Osteocyte (in vitro differentiated cells): ENCODE measurements at places on chromosomes 16 and 17. TPM values are rescaled to one million over a fixed set of nuclear protein-coding genes. Genes with fewer than 3 reads are reported as not detected.

The FNDC8 gene
- total RNA-seq, result not detected in 2 replicates

The KREMEN2 gene
- total RNA-seq, result not detected in 2 replicates

The ORC6 gene
- 8.5 and 8.8 TPM in 2 replicates for total RNA-seq

The CD300E gene
- not detected in 2 replicates for total RNA-seq

The TBC1D28 gene
- not detected in 2 replicates for total RNA-seq

The PPY gene
- total RNA-seq, result not detected in 2 replicates

The TMEM98 gene
- 92.7 and 97.6 TPM in 2 replicates for total RNA-seq

The SRL gene
- not detected in 2 replicates for total RNA-seq

The EFCAB13 gene
- total RNA-seq, result 1.9 and 2.7 TPM in 2 replicates

The LPO gene
- not detected in 2 replicates for total RNA-seq

The KRT39 gene
- not detected in 2 replicates for total RNA-seq

The IL17C gene
- not detected in 2 replicates for total RNA-seq

The HEATR3 gene
- total RNA-seq, result 19.4 and 20.3 TPM in 2 replicates

The HEATR9 gene
- not detected in 2 replicates for total RNA-seq

The NEUROD2 gene
- not detected in 2 replicates for total RNA-seq

The TEX19 gene
- total RNA-seq, result not detected in 2 replicates

The TBC1D26 gene
- 0.21 and 0.78 TPM in 2 replicates for total RNA-seq

DNA sequence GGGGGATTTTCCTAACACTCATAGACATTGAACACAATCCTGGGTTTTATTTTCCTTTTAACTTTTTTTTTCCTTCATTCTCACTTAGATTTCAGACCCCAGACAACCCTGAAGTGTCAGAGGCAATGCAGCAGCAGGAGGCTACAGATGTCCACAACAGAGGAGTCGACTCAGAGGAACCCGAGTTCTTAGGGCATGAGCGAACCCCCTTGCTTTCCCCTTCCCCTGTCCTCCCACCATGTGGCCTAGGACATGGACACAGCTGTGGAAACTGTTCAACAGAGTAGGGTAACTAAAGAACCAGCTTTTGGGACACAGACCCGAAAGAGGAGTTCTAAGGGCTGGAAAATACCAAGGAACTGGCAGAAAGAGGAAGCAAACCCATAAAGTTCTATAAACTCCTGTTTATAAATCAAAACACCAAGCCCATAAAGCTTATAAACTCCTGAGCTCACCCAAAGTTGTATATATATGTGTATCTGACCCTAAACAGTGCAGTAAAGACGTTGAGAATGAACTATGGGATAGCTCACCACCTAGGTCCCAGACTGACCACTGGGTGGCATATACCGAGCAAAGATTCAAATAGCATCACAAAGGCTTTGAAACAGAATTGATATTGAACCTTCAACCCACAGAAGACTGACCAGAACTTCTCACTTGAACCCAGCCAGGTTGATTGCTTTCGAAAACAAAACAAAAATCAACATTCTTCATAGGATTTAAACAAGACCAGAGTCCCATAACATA, 33.9 kb downstream of the CMTM4 start:
- DNase-seq, result no peak

DNA sequence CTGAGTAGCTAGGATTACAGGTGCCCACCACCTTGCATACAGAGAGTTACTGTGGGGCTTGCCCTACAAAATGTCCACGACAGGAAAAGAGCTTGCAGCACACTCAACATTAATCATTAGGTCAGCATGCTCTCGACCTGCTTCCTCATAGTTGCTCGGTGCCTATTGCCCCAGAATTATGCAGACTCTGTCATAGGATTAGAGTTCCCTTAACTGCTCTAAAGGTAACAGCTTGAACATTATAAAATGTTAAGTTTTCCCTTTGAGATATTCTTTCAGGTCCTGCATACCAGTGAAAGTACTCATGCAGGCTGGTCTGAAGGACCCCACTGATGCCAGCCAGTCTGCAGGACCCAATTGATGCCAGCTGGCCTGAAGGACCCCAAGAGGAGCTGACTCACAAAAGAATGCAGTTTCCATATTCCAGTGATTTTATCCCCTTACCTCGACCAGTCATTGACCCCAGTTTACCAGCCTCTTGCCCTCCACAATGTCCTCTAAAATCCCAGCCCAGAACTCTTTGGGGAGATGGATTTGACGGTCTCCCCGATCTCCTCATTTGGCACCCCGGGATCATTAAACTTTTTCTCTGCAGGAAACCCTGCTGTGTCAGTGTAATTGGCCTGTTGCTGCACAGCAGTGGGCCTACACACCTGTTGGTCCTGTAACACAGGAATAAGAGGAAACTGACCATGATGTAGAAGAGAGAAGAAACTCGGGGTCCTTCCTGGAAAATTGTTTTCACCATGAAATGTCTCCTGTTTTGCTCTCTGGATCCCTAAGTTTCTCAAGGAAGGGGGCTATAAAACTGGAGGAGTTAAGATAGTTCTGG, 10.6 kb downstream of the ICAM2 start:
- DNase-seq, result no peak

- no peak for DNase-seq
Observed at GRCh38 chr16:28217326-28217725, 5.6 kb upstream of the XPO6 start.

DNA sequence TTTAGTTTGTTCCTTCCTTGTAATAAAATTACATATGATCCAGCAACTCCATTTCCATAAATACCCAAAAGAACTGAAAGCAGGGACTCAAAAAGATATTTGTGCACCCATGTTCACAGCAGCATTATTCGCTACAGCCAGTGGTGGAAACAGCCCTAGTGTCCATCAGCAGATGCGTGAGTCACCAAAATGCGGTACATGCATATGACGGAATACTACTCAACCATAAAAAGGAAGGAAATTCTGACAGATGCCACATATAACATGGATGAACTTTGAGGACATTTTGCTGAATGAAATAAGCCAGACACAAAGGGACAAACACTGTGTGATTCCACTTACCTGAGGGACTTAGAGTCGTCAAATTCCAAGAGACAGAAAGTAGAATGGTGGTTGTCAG, 9.1 kb upstream of the SLC47A2 start:
- DNase-seq, result no peak

GRCh38 chr17:35715416-35715815, 16.0 kb upstream of the RASL10B start:
- no peak for DNase-seq

- no peak for DNase-seq
Observed at GRCh38 chr16:78628461-78629045, 529.1 kb downstream of the WWOX start.

GRCh38 chr16:66580605-66581209, 1.4 kb downstream of the CMTM2 start:
- DNase-seq, result no peak

DNA sequence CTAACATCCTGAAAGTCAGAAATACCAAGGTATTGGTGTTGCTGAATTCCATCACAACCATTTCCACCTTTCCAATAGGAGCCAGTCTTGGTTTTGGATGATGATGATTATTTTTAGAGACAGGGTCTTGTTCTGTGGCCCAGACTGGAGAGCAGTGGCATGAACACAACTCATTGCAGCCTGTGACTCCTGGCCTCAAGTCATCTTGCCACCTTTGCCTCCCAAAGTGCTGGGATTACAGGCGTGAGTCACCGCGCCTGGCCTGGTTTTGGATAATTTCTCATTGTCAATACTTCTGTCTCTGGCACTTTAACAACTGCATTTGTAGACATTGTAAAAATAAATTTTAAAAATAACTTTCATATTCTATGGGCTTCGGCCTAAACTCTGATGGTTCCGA, 22.6 kb downstream of the STAT5B start:
- no peak for DNase-seq

- no peak for DNase-seq
Observed at GRCh38 chr17:1643293-1643998, 2.1 kb downstream of the SCARF1 start.

- no peak for DNase-seq
Observed at GRCh38 chr17:42871647-42872046, 20.6 kb downstream of the AOC3 start.

DNA sequence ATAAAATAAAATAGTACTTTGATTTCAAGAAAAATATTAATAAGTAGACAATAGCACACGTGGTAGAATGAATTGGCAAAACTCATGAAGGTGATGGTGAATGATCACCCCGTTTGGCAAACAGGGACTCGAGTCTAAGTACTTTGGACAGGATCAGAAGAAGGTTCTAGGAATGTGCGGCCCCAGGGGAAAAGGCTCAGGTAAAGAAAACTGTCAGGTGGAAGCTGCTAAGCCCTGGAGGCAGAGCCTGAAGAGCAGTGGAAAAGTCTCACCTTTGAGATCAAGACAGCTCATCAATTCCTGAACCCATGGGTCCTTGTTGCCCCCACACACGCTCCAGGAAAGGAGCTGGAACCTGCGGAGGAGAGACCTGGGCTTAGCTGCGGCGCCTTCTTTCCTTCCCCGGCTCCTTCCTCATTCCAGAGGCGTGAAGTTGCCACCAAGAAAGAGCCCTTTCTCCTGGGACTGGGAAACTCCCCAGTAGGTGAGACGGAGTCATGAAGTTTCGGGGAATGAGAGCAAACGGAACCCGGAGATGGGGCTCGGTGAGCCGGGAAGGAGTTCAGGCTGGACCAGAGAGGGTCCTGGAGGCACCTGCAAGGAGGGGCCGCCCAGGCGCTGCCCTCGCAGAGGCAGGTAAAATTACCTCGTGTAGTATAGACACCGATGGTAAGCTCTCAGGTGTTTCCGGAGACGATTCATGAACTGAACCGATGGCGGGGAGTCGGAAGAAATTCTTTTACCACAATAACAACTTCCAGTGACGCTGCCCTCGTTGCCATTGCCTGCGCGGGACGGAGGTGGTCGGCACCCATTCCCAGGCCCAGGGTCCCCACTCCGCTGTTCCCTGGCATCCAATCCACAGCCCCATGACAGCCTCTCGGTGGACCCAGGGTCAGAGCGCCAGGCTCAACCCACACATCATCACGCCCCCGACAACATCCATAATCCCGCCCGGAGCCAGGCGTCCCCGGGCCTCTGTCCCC, 1.2 kb upstream of the ZMYND15 start:
- DNase-seq, result no peak

GRCh38 chr17:48547808-48548522, 3.1 kb upstream of the HOXB2 start:
- DNase-seq, result no peak

DNA sequence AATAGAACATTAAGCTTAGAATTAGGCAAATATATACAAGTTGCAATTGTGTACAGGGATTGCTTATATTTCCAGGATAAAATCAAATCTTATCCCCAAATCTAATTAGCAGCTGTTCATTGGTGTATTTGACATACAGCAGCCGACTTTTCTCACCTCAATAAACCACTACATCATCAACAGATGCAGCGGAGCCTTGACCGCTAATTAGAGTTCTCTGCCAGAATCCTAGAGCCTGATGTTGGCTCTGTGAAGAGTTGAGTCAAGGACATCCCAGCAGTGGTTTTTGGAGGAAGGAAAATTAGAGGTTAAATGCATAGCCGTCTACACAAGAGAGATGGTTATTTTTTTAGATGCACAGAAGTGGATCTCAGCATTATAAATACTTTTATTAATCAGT, 221.9 kb upstream of the CACNG5 start:
- DNase-seq, result no peak

GRCh38 chr17:27458524-27458908, 2.3 kb downstream of the KSR1 start:
- DNase-seq, result no peak

GRCh38 chr16:675884-676564, 553 bp downstream of the RHBDL1 start:
- no peak for DNase-seq

DNA sequence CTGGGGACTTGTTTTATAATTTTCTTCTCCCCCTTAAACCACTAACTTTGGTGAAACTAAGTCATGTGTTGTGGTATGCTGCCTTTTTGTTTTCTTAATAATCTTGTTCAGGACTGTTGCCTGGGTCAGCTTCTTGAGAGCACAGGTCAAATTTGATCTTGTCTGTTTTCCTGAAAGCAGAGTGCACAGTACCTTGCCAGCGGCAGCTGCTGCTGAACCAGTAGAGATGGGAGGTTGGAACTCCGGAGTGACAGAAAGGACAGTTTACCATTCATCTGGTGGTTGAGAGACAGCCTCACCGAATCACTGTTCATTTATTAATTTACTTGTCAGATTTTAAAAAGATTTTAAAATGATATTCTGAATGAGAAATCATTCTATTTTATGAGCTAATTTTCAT, 125.0 kb downstream of the PHKB start:
- no peak for DNase-seq

DNA sequence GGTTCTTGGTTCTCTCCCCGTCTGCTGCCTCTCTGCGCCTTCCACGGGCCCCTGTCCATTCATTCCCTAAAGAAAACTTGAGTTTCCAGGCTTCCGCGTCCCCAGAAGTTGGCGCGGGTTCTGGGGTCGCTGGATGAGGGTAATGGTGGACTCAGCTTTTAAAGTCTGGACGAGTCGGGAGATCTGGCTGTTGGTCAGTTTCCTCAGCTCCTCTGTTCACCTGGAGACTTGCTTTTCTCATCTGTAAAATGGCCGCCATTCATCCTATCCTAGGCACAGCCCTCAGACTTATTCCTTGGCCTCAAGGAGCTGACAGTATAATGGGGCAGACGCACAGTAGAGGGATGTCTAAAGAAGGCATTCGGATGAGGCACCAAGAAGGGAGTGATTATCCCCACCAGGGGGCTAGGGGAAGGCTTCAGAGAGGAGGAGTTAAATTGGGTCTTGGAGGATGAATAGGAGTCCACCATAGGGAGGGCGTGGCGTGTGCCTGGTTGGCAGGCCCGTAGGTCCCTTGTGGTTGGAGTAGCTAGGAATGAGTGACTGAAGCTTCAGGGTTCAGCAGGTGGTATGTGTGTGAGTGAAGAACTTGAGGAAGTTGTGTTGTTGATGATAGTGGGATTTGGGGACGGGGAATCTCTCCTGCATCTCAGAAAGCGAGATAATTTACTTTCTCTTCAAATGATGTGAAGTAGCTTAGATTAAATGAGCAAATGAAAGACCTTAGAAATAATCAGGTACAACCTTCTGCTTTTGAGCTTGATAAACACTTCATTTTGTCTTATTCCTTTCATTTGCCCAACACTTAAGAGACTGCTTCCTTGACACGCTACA, 652 bp downstream of the VPS35L start:
- DNase-seq, result no peak

DNA sequence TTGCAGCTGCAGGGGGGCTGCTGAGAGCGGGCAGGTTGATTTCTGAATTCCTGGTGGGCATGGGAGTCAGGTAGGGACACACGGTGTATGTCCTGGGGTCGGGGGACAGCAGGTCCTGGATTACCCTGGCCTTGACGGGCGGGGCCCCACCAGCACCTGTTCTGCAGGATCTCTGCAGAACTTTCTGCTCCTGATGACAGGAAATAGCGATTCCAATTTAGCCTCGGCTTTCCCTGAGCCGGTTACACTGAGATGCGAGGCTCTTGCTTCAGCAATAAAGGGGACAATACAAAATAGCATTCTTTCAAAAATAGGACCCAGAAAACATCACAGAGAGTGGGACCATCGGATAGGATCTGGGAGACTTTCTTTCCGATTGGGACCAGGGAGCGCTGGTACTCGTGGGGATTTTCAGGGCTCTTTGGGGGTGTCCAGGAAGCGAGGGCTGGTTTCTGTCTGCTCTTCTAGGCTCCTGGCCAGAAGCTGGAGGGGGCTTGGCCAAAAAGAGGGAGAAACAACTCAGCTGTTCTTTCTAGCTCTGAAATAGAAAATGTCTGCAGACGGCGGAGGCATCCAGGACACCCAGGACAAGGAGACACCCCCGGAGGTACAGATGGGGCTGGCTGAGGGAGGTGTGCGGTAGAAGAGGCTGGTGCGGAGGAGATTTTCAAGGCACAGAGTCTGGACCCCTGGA, 642 bp downstream of the ZNF205 start:
- DNase-seq, result no peak
